Osteoblast (primary cell): ENCODE measurements at places on chromosomes 4 and X. TPM values are rescaled to one million over a fixed set of nuclear protein-coding genes. Genes with fewer than 3 reads are reported as not detected.

Gene FHDC1
- total RNA-seq: 0.29 and 0.36 TPM in 2 replicates

Gene ETDB
- not detected in 2 replicates for total RNA-seq

Gene CSN1S1
- not detected in 2 replicates for total RNA-seq

Gene SGCB
- 27.9 and 31.2 TPM in 2 replicates for total RNA-seq

Gene DNAAF6
- not detected in 2 replicates for total RNA-seq

Gene HPGDS
- total RNA-seq: not detected in 2 replicates

Gene TRPC5OS
- total RNA-seq: not detected in 2 replicates

- peak; percentile 29 for DNase-seq
- H3K4me1 ChIP-seq: no peaks in the 10 kb centered on the region
- no peak overlapping the region for H3K4me3 ChIP-seq
- no peaks in the 10 kb centered on the region for H3K36me3 ChIP-seq
- no peak overlapping the region for H3K27ac ChIP-seq
Observed at GRCh38 chrX:124388562-124388961, 42.2 kb downstream of the SH2D1A start.

DNA sequence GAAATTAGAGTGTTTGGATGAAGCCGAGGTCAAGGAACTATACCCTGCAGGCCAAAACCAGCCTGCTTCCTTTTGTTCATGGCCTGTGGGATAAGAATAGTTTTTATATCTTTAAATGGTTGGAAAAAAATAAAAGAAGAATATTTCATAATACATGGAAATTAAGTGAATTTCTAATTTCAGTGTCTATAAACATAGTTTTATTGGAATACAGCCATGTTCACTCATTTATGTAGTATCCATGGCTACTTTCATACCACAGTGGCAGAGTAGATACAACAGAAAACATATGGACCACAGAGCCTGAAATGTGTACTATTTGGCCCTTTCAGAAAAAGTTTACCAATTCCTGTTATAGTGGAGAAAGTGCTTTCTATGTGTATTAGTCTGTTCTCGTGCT is 13.6 kb downstream of the LIMCH1 start:
- no peaks in the 10 kb centered on the region for H3K4me1 ChIP-seq
- no peak overlapping the region for H3K27ac ChIP-seq
- H3K36me3 ChIP-seq: no peaks in the 10 kb centered on the region
- H3K27me3 ChIP-seq: no peaks in the 10 kb centered on the region
- no peak for DNase-seq

DNA sequence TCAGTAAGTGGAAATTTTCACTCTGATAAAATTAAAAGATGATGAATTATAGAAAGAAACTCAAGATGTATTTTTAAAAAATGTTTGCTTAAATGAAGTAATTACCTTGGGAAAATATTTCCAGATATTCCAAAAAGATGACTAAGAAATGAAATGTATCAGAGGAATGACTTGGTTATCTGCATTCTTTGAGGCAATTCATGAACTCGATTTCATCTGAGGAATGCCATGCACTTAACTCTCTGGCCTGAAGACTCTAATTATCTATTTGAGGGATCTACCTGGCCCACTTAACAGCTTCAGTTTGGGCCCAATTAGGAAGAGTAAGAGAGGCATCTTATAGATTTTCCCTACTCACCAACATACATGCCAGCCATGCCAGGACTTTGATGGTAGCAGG is 182.3 kb downstream of the INPP4B start:
- H3K36me3 ChIP-seq: no peaks in the 10 kb centered on the region
- H3K27ac ChIP-seq: peak overlapping the region; percentile 28
- no peak overlapping the region for H3K4me3 ChIP-seq
- no peaks in the 10 kb centered on the region for H3K27me3 ChIP-seq
- DNase-seq: peak; percentile 48

DNA sequence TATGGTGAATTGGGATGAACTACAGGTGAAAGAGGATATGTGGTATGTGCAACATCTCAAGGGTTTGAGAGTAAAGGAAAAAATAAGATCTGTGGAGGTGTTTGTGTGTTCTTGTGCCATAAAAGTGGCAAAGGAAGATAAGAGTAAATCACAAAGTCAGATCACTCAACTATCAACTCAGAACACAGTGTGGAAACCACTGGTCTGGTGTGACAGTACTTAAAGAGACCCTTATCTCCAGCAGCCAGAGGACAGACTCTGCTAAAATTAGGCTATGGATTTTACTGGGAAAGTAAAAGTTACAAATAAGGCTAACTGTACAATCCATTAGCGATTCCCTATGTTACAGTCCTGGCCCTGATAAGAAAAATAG is 54.0 kb upstream of the PRDM8 start:
- no peaks in the 10 kb centered on the region for H3K36me3 ChIP-seq
- peaks cover 11% of the 10 kb centered on the region for H3K4me1 ChIP-seq
- H3K4me3 ChIP-seq: no peak overlapping the region
- no peak overlapping the region for H3K27ac ChIP-seq
- no peak for DNase-seq

DNA sequence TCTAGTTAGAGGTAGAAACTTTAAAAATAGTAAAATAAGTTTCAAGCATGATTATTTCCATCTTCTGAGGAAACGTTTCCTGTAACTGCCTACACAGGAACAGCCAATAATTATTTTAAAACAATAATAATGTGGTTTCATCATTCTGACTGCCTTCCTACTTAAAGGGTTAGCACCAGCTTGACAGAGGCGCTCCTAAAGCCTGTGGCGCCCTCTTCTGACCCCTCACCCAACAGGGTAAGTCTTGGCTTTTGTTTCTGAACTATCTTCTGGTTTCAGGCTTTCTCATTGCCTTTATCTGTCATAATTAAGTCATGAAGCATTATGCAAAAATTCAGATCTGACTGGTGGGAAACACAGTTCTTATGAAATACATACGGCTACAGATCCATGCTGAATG is 96.7 kb downstream of the ITM2A start:
- H3K36me3 ChIP-seq: no peaks in the 10 kb centered on the region
- no peak overlapping the region for H3K27ac ChIP-seq
- H3K27me3 ChIP-seq: no peaks in the 10 kb centered on the region
- H3K4me1 ChIP-seq: no peaks in the 10 kb centered on the region
- H3K4me3 ChIP-seq: no peak overlapping the region

DNA sequence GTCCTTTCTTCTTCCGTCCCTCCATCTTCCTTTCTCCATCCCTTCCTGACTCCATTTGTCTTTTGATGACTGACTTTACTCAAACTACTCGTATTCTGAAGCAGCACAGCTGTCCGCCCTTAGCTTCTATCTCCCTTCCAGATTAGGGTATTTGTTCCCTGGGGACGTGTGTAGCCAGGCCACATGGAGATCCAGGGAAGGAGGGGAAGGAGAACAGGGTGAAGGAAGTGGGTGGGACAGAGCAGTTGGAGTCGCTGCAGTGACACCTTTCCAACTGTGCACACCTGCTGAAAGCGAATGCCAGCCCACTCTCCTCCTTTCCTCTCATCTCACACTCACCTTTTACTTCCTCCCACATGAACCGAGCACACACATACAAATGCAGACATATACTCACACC is 323.8 kb downstream of the DCTD start:
- no peaks in the 10 kb centered on the region for H3K36me3 ChIP-seq
- no peaks in the 10 kb centered on the region for H3K4me1 ChIP-seq
- DNase-seq: no peak

DNA sequence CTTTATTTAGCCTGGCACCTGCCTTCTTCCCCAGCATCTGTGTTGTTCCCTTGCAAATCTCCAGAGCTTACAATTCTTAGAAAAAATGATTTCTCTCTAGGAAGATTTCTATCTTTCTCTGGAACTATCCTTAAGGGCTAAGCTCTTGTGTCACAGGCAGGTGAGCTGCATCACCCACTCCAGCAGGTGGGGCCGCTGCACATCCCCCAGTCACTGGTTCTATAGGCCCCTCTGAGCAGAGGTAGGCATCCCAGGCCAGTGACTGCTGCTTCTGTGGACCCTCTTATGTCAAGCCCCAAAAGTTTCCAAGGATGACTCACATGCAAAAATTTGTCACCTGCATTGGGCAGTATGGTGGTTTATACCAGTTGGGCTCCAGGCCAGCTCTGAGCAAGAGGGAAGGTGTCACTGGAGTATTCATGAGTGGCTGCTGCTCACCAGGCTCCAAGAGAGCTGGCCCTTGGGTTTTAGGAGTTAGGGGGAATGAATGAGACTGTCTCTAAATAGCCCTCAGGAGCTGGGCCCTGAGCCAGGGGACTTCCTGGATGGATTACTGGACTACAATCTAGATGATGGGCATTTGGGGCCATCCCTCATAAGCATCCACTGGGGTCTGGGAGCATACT is 208.1 kb upstream of the EOLA2 start:
- no peak for DNase-seq
- no peak overlapping the region for H3K4me3 ChIP-seq
- no peak overlapping the region for H3K27ac ChIP-seq
- H3K4me1 ChIP-seq: peaks cover 5% of the 10 kb centered on the region
- no peaks in the 10 kb centered on the region for H3K27me3 ChIP-seq

DNA sequence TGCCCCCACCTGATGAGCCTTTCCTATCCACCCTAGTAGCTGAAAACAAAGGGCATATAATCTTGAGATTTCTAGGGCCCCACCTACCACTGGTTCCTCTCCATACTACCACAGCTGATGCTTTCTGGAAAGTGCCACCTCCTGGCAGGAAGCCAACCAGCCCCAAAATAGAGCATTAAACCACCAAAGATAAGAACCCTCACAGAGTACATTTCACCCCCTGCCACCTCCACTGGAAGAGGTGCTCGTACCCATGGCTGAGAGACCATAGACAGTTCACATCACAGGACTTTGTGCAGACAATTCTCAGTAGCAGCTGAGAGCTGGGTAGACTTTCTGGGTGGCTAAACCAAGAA is 94.1 kb downstream of the IRS4 start:
- H3K4me3 ChIP-seq: no peak overlapping the region
- H3K4me1 ChIP-seq: no peaks in the 10 kb centered on the region
- no peaks in the 10 kb centered on the region for H3K36me3 ChIP-seq
- no peak overlapping the region for H3K27ac ChIP-seq
- DNase-seq: no peak

DNA sequence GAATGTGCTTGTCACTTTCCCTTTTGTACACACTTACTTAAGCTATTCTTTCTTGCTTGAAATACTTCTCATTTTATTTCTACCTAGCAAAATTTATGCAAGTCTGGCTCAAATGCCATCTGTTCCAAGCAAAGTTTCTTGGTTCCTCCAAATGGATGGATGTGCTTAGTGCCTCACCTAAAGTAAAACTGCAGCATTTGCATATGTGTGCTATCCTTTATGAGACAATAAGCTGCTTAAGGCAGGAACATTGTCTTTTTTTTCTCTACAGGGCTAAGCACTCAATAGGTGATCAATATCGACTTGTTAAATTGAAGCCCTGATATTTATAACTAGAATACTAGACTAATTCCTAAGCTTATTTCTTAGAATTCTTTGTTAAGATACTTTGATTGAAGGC is 136.8 kb downstream of the CYLC1 start:
- H3K4me1 ChIP-seq: no peaks in the 10 kb centered on the region
- no peaks in the 10 kb centered on the region for H3K36me3 ChIP-seq
- no peak overlapping the region for H3K27ac ChIP-seq
- H3K4me3 ChIP-seq: no peak overlapping the region

DNA sequence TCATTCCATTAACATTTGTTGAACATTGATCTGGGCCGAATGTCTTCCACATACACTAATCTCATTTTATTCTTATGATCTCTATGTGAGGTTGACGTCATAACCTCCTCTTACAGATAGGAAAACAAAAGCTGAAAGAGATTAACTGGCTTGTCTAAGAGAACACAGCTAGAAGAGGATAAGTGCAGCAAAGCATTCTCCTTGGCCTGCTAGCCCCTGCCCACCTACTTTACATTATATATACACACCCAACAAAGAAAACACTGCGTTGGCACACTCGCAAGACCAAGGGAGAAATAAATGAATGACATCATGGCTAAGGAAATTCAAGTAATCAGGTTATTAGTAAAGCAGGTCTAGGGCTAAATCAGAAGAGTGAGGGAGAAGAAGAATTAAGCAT is 138.4 kb downstream of the PARM1 start:
- no peak overlapping the region for H3K27ac ChIP-seq
- no peak overlapping the region for H3K4me3 ChIP-seq
- DNase-seq: no peak
- H3K27me3 ChIP-seq: no peaks in the 10 kb centered on the region
- no peaks in the 10 kb centered on the region for H3K36me3 ChIP-seq
- H3K4me1 ChIP-seq: no peaks in the 10 kb centered on the region

DNA sequence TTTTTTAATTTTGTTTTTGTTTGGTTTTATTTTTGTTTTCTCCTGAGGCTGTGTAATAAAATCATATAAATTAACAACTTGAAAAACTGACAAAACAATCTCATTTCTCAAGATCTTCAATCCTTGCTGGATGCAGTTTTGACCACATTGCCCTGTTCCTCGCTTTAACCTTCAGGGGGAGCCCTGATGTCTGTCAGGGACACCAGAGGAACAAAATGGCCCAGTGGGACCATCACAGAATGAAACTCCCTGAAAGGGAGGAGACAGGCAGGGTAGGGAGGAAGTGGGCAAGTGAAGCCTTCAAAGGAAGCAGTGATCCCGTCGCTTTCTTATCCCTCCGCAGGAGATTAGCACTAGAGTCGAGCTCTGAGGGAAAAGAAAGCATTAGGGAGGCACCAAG is 274.9 kb upstream of the LDB2 start:
- no peaks in the 10 kb centered on the region for H3K27me3 ChIP-seq
- H3K4me3 ChIP-seq: no peak overlapping the region
- H3K27ac ChIP-seq: no peak overlapping the region
- no peaks in the 10 kb centered on the region for H3K36me3 ChIP-seq

DNA sequence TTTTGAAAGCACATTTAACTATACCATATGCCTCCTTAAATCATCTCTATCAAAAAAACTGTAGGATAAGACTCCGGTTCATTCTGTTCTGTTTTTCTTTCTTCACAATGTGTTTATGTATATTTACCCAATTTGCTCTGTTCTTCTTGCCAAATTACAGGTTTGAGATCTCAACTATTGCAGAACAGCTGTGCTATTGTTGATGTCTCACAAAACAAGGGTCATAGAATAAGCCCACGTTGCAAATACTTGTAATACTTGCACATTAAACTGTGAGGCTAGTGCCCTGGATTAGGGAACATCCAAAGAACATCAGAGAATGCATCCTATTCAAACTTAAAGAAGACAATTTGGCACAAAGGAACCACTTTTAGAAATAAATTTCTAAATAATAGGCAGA is 45.4 kb downstream of the ANTXR2 start:
- no peaks in the 10 kb centered on the region for H3K27me3 ChIP-seq
- H3K4me1 ChIP-seq: no peaks in the 10 kb centered on the region

DNA sequence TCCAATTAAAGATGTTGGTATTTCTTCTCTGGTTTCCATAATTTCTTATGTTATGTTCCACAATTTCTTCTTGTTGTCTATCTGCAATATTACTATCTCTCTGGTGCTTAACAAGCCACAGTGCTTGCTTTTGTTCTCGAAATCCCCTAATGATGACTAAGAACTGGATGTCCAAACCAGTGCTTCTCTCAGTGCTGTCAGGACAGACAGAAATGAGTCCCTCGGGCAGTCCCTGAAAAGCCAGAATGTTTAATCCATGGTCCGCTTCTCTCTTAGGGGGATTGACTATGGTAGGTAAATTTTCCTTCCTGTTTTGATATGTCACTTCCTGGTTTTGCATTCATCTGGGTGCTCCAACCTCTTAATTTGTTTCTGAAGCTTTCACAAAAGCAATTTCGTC is 321.6 kb upstream of the PCDH10 start:
- DNase-seq: no peak
- H3K4me1 ChIP-seq: no peaks in the 10 kb centered on the region
- no peaks in the 10 kb centered on the region for H3K27me3 ChIP-seq
- H3K36me3 ChIP-seq: no peaks in the 10 kb centered on the region
- no peak overlapping the region for H3K4me3 ChIP-seq
